Astrocyte of the cerebellum (primary cell): ENCODE measurements at places on chromosomes 7 and 10.

DNA sequence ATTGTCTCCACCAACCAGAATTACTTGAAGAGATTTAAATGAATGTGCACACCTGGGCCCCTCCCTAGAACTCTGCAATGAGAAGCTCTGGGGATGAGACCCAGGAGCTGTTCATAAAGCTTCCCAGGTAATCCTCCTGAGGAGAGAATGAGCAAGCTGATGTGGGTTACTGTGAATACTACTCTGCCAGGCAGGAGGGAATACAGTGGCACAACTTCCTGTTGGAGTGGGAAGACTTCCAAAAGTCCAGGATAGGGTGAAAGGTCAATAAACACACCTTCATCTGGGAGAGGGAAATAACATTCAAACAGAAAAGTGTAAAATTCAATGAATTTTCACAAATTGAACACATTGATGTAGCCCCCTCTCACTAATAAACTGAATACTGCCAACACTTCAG, 351.4 kb downstream of the ABCA13 start:
- DNase-seq: no peak

DNA sequence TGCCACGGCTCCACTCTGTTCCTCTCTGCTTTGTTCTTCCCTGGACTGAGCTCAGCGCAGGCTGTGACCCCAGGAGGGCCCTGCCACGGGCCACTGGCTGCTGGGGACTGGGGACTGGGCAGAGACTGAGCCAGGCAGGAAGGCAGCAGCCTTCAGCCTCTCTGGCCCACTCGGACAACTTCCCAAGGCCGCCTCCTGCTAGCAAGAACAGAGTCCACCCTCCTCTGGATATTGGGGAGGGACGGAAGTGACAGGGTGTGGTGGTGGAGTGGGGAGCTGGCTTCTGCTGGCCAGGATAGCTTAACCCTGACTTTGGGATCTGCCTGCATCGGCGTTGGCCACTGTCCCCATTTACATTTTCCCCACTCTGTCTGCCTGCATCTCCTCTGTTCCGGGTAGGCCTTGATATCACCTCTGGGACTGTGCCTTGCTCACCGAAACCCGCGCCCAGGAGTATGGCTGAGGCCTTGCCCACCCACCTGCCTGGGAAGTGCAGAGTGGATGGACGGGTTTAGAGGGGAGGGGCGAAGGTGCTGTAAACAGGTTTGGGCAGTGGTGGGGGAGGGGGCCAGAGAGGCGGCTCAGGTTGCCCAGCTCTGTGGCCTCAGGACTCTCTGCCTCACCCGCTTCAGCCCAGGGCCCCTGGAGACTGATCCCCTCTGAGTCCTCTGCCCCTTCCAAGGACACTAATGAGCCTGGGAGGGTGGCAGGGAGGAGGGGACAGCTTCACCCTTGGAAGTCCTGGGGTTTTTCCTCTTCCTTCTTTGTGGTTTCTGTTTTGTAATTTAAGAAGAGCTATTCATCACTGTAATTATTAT, 1.2 kb downstream of the CLDN4 start:
- DNase-seq: no peak

DNA sequence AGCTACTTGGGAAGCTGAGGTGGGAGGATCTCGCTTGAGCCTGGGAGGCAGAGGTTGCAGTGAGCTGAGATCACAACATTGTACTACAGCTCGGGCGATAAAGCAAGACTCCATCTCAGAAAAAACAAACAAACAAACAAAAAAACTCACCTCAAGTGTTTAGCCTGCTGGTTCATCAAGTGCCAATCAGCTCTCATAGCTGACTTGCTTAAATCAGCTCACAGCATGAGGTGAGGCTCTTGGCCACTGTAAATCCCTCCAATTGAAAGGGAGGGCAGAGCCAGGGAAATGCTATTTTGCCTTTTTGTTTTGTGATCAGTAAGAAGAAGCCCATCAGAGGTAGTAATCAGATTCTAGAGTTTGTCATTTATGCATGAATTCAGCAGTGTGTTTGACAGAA, 112.3 kb downstream of the RAB11FIP2 start:
- DNase-seq: no peak

GRCh38 chr7:16261654-16262053, 159.7 kb downstream of the CRPPA start:
- no peak for DNase-seq

GRCh38 chr10:17808971-17809841, at the start of gene MRC1:
Gene MRC1 (plus strand): TSS chr10:17809348. CDS start chr10:17809466, 118 bp downstream.
- no peak for DNase-seq
